ENCODE measurements at places on chromosomes 6 and 20.

- no peak for DNase-seq
These were observed 14.7 kb upstream of the PYGB start for GRCh38 chr20:25233016-25233772.

GRCh38 chr20:33697129-33697528, 10.9 kb upstream of the E2F1 start:
- no peak for DNase-seq

- DNase-seq, result no peak
These were observed 1.9 kb upstream of the MCHR2 start for GRCh38 chr6:99995916-99996315.

DNA sequence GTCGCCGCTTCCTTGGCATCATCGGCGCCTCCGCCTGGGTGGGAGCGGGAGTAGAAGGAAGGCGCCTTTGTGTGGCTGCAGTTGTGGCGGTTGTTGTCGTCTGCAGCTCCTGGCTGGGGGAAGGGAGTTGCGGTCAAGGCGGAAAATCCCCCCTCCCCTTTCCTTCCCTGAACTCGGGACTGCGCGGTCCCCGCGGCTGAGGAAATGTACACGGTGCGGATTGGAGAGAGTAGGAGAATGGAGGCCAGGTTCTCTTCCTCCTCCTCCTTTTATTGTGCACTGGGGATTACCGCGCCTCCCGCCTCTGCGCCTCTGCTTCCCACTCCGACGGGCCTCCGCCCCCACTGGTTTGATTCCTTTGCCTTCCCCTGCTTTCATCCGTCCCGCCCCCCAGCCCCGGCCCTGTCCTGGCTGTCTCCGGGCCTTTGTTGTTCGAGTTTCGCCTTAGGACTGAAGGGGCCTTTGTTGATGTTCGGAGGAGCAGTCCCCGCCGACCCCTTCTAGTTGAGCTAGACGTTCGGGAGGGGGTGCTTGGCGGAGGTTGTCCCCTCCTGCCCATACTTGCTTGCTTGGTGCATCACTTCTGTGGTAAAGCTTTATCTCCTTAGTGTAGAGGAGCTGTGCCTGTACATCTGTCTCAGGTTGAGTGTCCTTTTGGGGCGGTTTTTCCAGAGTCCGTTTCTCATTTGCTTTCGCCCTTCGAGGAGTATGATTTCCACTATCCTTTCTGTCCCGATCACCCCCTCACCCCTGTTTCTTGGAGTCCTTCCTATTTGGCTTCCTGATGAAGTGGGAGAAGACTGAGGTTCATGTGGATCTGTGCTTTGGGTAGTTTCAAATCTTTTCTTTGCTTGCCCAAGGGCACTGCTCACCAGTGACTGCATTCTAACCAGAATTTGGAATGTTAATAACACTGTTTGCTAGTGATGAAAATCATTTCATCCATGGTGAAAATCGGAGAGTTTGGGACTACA, 764 bp downstream of the ZNF292 start:
- DNase-seq, result peak; percentile 45

- DNase-seq, result no peak
These were observed 64.2 kb downstream of the LMBRD1 start for GRCh38 chr6:69732640-69733039.

- no peak for DNase-seq
These were observed 81.2 kb downstream of the ASXL1 start for GRCh38 chr20:32439132-32439829.

GRCh38 chr20:36827541-36828279, 48.2 kb upstream of the TLDC2 start:
- DNase-seq, result no peak

- no peak for DNase-seq
These were observed 43.7 kb upstream of the MAP7 start for GRCh38 chr6:136593748-136594490.

DNA sequence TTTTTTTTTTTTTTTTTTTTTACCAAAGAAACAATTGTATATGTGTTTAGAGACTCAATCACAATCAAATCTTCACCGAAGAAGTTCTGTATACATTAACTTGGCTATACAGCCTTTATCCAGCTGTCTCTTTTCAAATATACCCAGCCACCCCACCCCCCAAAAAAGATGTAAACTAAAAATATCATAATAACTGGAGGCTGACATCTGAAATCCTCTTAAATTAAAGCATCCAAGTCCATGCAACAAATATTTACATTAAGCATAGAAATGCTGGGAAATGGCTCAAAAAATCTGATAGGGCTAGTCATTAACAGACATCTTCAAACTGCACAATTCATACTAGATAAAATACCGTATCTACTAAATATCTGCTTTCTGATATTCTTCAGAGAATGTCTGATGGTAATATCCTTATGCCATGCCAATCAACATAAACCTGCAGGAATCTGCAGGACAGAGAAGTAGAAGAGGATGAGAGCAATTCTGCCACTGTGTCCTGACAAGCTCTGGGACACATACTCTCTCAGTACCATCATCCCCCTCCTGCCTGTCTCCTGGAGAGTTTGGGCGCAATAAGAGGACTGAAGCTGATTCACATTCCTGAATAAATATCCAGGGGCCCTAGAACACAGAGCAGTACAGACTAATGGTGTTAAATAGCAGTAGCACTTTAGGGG, 152.4 kb downstream of the KIF6 start:
- DNase-seq, result no peak

GRCh38 chr6:47138046-47138445, 95.9 kb upstream of the ADGRF1 start:
- no peak for DNase-seq

DNA sequence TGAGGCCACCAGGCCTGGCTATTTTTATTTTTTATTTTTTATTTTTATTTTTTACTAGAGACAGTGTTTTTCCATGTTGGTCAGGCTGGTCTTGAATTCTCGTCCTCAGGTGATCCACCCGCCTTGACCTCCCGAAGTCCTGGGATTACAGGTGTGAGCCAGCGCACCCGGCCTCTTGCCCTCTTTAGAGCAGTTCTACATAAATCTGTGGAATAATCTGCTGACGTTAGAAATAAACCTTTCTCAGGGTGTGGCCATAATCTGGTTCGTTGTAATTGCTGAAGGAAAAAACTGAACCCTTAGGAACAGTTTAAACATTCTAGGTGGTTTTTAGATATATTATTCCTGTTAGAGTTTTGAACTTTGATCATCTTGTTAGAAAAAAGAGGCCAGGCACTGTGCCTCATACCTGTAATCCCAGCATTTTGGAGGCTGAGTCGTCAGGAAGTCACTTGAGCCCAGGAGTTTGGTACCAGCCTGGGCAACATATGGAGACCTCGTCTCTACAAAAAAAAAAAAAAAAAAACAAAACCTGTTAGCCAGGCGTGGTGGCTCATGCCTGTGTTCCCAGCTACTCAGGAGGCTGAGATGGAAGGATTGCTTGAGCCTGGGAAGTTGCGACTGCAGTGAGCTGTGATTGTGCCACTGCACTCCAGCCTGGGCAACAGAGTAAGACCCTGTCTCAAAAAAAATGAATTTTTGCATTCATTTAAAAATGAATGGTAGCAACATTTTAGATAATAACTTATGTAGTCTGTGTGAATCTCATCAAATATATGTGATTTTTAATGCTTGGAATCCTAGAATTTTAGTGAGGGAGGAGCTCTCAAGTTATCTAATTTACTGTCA, 24.2 kb downstream of the ASXL1 start:
- DNase-seq, result no peak

- no peak for DNase-seq
These were observed 337.2 kb downstream of the HACE1 start for GRCh38 chr6:104522533-104522932.

- DNase-seq, result no peak
These were observed 50.3 kb upstream of the LY86 start for GRCh38 chr6:6538261-6538660.

- no peak for DNase-seq
These were observed 8.7 kb downstream of the OSBPL2 start for GRCh38 chr20:62246872-62247652.

DNA sequence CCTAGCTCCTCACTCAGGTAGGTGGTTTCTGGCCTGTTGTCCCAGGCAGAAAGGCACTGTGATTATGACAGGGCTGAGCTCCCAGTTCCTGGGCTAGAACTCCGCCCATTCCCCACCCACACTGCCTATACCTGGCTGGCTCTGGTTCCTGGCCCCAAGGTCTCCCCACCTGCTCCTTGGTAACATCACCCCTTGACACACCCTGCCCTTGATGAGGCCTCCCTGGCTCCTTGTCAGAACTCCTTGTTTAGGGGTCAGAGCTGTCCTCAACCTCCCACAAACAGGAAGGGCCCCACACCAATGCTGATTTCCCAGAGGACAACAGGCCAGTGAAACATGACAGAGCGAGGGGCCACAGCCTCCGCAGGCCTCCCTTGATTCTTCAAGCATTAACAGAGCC, 15.5 kb upstream of the MYMX start:
- DNase-seq, result no peak

DNA sequence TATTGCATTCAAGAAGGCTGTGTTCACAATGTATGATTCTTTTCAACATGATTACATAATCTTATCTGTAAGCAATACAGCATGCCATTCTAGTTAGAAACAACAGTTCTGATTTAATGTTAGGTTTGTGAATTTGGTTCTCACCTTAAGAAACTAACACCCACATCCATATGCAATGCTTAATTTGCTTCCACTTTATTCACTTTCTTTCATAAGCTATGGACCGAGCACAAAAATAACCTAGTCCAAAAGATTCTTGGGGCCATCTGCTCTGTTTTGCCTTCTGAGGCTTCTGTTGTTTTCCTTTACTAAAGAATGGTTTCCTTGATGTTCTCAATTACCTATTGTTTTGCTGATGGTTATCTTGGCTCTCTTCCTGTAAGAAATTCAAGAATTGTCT, 258.2 kb downstream of the EYS start:
- no peak for DNase-seq

DNA sequence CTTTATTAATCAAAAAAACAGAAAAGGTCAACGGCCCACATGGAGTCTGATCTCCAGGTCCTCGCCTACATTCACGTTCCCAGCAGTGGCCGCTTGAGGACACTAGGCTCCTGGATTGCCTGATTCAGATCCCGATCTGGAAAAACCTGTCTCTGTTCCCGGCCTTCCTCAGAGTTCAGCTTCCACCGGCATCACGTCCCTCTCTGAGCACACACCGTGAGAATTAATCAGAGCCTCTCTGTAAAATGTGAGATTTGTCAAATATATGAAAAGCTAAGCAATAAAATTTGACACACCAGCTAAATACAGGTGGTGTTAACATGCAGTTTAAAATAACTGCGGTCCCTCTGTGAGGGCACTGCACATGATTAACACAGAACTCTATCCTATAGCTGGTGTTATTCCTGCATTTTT, 122.8 kb upstream of the COL21A1 start:
- no peak for DNase-seq

GRCh38 chr6:158703837-158704822, 54.3 kb downstream of the SYTL3 start:
- peak; percentile 53 for DNase-seq

GRCh38 chr20:53789989-53790675, 196.5 kb upstream of the ZNF217 start:
- no peak for DNase-seq

DNA sequence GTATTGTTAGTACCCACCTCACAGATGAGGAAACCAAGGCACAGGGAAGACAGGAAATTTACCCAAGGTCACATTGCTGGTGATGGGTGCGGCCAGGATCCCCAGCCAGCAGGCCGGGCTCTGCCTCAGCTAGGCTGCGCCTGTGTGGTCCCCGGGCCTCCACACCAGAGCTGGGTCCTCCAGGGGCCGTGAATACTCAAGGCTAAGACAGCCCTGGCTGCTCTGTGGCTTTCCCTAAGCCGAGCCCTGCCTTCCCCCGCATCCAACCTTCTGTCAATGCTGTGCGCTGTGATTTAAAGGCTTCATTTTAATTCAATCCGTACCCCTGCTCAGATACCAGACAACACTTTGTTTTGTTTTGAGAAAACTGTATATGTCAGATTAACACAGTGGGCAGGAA, 246.7 kb downstream of the TTLL2 start:
- no peak for DNase-seq

DNA sequence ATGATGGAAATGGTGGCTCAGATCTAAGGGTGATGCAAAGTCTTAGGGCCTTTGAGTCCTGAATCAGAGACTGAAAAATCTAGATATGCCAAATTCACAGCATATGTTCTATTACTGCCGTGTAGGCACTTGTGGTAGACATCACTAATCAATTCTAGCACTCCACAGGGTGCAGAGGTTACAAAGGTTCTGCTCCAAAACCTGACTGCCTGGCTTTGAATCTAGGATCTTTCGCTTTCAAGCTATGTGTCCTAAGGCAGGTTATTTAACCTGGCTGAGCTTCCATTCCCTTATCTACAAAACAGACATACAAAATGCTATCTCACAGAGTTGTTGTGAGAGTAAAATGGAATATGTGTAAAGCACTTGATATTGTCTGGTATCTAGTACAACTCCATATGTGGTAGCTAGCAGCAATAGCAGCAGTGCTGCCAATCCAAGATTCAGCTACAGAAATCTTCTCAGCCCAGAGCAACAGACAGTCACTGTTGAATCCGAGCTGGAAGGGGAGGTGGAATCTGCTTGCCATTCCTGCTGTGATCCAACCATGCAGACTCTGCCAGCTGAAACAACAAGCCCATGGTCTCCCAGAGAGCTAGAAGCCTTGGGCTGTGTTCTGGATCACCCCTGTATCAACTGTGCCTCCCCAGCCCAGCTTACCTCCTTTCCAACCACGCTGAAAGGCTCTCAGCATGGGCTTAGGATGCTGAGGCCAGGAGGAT, 206.9 kb downstream of the TFAP2C start:
- DNase-seq, result no peak

GRCh38 chr6:162907876-162908481, 180.2 kb downstream of the PACRG start:
- no peak for DNase-seq

DNA sequence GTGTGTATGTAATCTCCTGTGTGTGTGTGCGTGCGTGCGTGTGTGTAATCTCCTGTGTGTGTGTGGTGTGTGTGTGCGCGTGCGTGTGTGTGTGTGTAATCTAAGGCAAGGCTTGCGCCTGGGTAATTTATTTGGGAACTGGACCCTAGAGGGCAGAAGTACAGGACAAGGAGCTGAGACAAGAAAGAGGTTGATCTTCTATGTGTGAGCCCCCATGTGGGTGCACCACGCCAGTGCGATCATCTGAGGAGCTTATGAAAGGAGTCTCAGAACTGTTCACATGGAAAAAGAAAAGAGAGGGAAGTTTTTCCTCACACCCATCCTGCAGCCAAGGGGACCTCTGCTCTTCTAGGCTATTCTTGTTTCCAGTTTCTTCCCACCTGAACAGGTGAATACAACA, 220.1 kb upstream of the GGTLC1 start:
- no peak for DNase-seq

GRCh38 chr20:3716195-3716834, 3.9 kb upstream of the SIGLEC1 start:
- no peak for DNase-seq

GRCh38 chr6:18501663-18502013, 114.5 kb downstream of the RNF144B start:
- DNase-seq, result no peak

DNA sequence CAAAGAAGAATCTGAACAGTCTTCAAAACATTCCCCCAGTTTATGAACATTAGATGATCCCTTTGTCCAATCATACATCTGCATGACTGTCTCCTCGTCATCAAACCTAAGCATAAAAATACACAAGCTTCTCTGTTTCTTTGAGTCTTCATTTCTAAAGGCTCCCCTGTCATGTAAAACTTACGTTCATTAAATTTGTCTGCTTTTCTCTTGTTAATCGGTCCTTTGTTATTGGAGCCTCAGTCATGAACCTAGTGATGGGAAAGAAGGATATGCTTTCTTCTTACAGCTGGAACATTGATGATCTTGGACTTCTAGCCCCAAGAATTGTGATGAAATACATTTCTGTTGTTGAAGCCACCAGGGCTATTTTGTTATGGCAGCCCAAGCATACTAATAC, 18.0 kb upstream of the RIPOR2 start:
- no peak for DNase-seq

- no peak for DNase-seq
These were observed 74.8 kb upstream of the NEDD9 start for GRCh38 chr6:11307226-11307625.

- DNase-seq, result no peak
These were observed 9.6 kb downstream of the KLHL32 start for GRCh38 chr6:96934087-96934486.

All from activated gamma-delta T cell (primary cell).